ENCODE measurements at places on chromosomes 13 and 19.
A peak's percentile ranks its signal among the peaks of the same experiment; 100 is the strongest.

DNA sequence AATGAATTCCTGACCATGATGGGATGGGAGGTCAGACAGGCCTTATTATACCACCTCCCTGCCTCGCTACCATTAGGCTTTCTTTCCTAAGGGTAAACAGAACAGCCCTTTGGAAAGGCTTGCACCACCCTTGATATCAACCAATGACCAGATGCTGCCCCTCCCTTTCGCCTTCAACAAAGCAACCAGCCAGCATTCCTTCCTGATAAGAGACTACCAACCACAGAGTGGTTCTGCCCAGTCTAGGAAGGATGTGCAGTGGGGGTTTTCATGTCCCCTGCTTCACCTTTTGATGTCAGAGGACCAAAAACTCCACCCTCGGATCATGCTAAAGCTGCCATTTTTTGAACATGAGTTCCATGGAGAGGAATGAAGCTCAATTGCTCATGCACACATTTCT is 21.7 kb downstream of the TEX30 start:
- no peak for DNase-seq

DNA sequence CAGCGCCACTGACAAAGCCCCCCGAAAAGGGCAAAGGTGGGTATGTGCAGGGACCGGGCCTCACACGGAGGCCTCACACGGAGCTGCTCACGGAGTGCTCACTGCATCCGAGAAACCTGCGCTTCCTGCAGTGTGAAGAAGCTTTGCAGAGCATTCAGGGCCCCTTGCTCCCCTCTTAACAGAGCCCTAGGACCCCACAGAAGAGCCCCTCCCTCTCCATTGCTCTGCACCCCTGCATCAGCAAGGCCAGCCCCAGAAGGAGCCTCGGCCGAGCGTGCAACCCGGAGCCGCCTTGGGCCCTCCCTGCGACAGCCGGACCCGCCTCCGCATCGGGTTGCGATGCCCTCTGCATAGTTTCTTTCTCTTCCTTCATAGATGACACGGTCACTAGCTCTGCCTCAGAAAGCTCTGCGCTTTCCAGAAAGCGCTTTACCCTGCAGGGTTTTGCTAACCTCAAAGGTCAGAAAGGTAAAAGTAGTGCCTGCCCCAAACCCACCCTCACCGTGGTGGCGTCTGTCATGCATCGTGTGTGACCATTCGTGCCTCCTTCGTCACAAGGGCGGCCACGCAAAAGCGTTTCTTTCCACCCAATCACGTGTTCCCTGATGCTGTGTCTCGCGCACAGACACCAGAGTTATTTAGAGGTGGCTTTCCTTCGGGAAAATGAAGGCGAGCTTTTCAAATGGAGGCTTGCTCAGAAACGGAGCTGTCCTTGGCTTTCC is 15.7 kb upstream of the F7 start:
- no peak for DNase-seq

DNA sequence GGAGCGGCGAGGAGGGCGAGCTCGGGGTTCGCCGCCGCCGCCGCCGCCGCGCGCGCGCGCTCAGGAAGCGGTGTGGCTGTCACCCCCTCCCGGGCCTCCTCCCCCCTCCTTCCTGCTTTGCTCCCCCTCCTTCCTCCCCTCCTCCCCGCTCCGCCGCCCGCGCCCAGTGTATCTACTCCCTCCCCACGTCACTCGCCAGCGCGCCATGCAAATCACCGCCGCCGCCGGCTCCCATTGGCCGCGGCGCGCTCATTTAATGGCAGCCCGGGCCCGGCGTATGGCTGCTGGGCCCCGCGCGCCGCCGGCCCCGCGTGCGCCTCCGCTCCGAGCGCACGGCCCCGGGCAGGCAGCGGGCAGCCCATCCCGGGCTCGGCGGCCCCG is 335 bp upstream of the SOX1 start:
- DNase-seq: peak; percentile 47

DNA sequence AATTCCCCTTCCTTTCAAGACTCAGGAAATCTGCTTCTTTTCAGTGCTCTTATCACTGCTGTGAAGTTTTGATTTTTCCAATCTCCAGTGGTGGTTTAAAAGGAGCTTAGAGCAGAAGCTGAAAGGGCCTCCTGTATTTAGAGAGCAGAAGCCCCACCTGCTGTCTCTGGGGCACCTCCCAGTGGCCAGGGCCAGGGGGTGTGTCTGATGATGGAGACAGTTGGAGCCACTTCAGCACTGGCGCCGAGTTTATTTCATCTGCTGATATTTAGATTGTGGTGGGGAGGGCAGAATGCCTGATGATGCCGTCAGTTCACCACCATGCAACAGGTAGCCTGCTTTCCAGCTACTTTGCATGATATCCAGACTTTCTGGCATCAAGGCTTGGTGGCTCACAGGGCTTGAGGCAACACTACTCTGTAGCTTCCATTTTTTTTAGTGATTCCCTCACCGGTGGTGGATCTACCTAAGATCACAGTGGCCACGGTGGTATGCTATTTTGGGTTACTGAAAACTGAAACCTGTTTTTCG is 371.9 kb downstream of the KCNRG start:
- DNase-seq: peak; percentile 2

- DNase-seq: no peak
Measured at GRCh38 chr13:21812192-21812626, 141.3 kb downstream of the FGF9 start.

DNA sequence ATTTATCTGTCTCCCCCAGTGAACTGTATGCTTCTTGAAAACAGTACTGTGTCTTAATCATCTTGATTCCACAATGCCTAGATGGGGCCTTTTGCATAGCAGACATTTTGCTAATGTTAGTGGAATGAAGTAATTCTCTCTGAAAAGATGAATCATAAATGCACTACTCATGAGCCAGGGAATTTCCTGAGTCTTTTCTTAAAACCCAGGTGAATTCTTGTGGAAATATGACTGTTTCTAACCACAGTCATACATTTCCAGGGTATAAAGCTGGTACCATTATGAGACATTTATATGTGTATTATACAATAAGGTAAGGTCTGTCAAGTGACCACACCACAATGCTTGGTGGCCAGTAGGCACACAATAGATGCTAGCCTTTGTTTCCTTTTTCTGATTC is 5.5 kb upstream of the KCTD4 start:
- peak; percentile 70 for DNase-seq

GRCh38 chr19:41646589-41647204 is 19.8 kb upstream of the CEACAM4 start:
- DNase-seq: peak; percentile 44

GRCh38 chr13:112928020-112928971 is 40.7 kb upstream of the MCF2L start:
- no peak for DNase-seq

- no peak for DNase-seq
Measured at GRCh38 chr13:23399347-23399746, 34.2 kb downstream of the SACS start.

- no peak for DNase-seq
Measured at GRCh38 chr13:114157869-114158495, 21.1 kb upstream of the CFAP97D2 start.

- DNase-seq: no peak
Measured at GRCh38 chr13:73618275-73618865, 515.8 kb downstream of the KLF12 start.

GRCh38 chr19:24046550-24046949 is 40.4 kb upstream of the ZNF254 start:
- no peak for DNase-seq

- peak; percentile 53 for DNase-seq
Measured at GRCh38 chr13:30158774-30159445, 148.4 kb downstream of the KATNAL1 start.

- DNase-seq: no peak
Measured at GRCh38 chr19:58095328-58095727, 2.7 kb downstream of the ZSCAN18 start.

DNA sequence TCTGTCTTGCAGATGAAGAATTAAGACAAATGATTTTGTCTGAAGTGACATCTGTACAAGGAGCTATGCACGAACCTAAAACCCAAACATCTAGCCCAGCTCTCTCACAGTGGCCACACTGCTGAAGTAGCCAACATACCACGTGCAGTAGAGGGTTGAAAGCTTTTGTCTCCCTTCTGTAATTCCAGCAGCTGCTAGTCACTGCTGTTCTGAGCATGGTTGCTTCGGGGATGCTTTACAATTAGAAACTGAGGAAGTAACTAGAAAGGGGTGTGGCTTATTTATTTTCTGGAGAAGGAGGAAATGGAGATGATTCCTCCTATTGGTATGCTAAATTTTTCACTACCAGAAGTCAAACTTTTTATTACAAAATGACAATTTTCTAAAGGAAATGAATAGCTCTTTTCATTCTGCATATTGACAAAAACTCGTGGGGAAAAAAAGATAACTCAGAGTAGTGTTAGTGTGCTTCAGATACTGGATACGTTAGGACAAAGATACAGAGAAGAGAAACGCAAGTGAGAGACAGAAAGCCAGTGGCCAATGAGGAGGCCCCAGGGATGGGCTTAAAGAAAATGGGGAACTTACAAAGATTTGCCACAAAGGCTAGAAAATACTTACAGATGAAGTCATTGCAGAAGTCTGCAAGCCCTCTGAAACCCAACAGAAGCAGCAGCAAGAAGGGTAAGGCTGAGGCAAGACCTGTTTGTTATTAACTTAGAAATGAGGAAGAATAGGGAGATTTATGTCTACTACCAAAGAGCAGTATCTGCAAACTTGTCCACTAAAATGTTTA is 192.7 kb upstream of the MIR17HG start:
- DNase-seq: no peak

DNA sequence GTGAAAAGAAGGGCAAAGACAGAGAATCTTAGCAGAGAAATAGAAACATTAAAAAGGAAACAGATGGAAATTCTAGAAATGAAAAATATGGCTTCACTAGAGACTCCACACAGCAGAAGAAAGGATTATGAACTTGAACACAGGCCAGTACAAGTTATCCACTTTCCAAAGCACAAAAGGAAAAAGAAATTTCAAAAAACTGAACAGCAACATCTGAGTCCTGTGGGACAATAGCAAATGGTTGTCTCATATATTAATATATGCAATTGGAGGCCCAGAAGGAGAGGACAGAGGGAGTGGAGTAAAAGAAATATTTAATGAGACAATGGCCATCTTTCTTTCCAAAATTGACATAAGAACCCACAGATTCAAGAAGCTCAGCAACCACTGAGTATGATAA is 141.7 kb upstream of the GJB6 start:
- no peak for DNase-seq

GRCh38 chr13:26412936-26413716 is 144.4 kb upstream of the WASF3 start:
- DNase-seq: no peak

DNA sequence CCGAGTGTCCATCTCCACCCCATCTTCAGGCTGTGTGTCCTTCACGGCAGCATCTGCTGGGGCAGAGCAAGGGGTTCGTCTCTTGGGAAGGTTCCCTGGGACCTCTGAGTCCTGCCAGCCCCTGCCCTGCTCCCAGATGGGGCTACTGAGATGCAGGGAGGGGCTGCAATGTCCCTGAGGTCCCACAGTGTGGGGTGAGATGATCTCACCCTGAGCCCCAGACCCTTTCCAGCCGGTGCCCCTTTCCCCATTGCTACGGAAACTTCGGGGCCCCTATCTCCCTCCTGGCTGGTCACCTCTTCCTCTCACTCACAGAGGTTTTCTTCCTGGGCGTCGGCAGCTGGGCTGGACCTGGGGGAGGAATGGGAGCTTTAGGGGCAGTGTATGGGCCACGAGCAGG is 5.0 kb downstream of the LILRB2 start:
- no peak for DNase-seq

- peak; percentile 15 for DNase-seq
Measured at GRCh38 chr13:30569901-30570576, 47.7 kb upstream of the USPL1 start.

DNA sequence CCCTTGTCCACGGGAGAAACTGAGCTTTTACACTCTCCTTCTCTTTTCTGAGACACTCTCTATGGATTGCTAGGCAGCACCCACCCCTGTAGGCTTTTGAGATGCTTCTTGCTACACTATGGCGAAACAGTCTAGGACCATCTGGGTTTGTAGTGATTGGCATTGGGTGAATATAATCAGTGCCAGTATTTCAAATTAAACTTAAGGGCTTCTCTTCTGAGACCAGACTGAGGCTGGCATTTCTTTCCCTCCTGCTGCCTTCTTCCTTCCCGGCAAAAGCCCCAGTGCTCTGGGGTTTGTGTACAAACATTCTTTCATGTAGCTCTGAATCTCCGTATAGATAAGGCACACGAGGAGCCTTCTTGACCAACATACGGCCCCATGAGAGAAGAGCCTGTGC is 276.7 kb downstream of the SLC7A1 start:
- DNase-seq: no peak

GRCh38 chr13:27171244-27171826 is at the start of gene USP12:
USP12 (minus strand) TSS chr13:27171811; CDS start chr13:27171639, 172 bp downstream.
- DNase-seq: no peak

GRCh38 chr13:85216576-85216975 is 582.6 kb downstream of the SLITRK6 start:
- DNase-seq: no peak

GRCh38 chr13:69292789-69293425 is 814.7 kb upstream of the ATXN8OS start:
- no peak for DNase-seq

GRCh38 chr13:113359571-113359970 is 4.4 kb downstream of the GRTP1 start:
- no peak for DNase-seq

GRCh38 chr19:45336696-45337251 is 3.8 kb upstream of the KLC3 start:
- no peak for DNase-seq

- peak; percentile 34 for DNase-seq
Measured at GRCh38 chr13:42574011-42574410, at the start of gene TNFSF11. TNFSF11 (plus strand) TSS chr13:42574152; CDS start chr13:42574304, 152 bp downstream.

- peak; percentile 78 for DNase-seq
Measured at GRCh38 chr19:47427241-47428176, 8.2 kb upstream of the MEIS3 start.

GRCh38 chr13:26457212-26457611 is 100.3 kb upstream of the WASF3 start:
- no peak for DNase-seq

GRCh38 chr13:43983373-43983772 is 103.7 kb downstream of the LACC1 start:
- no peak for DNase-seq

DNA sequence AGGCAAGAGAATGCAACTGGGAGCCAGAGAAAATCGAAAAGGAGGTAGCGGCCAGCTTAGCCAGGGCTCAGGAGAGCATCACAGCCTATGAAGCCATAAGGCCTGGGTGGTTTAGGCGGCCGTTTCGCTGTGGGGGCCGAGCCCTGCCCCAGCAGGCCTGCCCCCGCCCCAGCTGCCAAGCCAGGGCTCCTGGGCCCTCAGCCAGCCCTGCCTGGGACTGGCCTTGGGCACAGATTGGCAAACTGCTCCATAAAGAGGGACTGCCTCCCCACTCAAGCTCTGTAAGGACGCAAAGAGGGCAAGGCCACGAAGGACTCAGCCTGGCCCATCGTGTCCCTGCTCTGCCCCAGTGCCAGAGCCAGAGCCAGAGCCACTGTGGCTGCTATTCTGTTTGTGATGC is 10.2 kb downstream of the ZNF653 start:
- DNase-seq: no peak

DNA sequence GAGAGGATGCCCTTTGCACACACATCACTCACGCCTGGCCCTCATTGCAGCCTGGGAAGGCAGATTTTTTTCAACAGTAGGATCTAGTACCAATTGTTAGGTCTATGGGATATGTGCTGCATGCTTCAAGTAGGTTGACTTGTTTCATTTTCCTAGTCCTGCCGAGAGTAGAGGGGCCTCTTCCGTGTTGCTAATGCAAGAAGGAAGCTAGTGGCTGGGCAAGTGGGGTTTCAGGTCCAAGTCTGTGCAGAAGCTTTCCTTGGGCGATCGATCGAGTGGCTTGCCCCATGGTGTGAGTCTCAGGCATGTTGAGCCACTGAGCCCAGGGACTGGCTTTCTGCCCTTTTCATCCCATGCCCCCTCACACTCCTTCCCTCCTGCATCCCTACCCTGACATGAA is 13.7 kb downstream of the ILF3 start:
- no peak for DNase-seq

- no peak for DNase-seq
Measured at GRCh38 chr13:39047560-39047959, 9.3 kb downstream of the NHLRC3 start.
